ENCODE measurements at places on chromosomes 6 and 20.
A peak's percentile ranks its signal among the peaks of the same experiment; 100 is the strongest.

GRCh38 chr20:5451643-5452210 is 135.0 kb upstream of the PROKR2 start:
- no peak for DNase-seq

DNA sequence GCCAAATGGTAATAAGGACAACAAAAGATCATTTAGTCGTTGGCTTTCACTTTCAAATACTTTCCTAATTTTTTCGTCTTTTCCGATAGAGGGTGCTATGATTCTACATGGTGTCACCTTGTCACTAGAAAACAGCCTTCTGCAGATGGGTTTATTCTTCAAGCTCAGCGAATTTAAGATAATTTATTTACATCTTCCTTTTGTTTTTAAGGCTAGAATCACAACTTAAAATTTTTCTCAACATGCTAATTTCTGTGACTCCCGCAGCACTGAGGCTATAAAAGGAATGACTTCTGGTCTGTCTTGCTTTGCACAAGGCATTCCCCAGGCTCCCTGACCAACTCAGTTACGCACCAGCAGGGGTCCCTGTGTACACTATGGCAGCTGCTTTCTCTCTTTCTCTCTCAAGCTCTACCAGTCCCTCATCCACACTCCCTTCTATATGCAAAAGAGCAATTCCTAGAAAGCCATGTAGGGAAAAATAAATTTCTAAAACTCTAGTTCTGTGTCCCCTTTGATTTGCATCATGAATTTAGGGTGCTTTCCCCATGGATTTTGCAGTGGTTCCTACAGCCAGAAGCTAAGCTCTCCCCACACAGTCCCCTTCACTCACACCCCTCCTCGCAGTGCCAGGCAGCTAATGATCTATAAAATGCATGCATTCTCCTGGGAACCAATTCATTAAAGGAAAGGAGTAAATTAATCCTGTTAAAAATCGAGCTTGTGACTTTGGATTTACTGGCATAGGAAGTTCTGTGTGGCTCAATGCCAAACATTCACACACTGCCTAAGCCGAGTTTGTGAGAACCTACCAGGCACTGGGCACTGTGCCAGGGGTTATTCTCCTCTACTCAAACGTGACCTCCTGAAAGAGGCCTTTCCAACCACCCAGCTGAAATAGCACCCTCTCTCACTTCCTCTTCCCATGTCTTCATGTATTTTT is 74.5 kb downstream of the DCDC2 start:
- DNase-seq = peak; percentile 26

DNA sequence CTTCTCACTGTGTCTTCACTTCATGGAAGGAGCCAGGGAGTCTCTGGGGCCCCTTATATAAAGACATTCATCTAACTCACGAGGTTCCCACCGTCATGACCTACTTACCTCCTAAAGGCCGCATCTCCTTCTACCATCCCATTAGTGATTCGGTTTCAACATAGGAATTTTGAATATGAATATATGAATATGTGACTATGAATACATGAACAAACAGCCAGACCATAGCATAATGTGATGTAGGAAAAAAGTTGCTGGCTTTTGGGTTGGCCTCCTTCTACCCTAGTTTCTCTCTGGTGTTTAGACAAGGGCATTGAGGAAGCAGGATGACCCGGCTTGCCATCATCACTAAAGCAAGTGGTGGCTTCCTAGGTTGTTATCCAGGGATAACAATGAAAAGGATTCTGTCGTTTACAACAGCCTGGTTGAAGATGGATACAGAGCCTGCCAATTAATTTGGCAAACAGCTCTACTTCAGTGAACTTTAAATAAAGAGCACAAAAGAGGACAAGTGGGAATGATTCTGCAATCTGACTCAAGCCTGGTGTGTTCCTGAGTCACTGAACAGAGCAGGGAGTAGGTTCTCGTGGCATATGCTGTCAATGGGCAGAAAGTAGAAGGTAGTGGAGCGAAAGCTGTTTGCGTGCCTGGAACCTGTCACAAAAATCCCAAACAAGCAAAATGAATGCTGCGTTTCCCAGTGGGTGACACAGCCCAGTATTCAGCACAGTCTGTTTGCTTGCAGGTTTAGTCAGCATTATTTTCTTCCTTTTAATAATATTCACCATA is 44.0 kb upstream of the DOK5 start:
- DNase-seq = no peak

DNA sequence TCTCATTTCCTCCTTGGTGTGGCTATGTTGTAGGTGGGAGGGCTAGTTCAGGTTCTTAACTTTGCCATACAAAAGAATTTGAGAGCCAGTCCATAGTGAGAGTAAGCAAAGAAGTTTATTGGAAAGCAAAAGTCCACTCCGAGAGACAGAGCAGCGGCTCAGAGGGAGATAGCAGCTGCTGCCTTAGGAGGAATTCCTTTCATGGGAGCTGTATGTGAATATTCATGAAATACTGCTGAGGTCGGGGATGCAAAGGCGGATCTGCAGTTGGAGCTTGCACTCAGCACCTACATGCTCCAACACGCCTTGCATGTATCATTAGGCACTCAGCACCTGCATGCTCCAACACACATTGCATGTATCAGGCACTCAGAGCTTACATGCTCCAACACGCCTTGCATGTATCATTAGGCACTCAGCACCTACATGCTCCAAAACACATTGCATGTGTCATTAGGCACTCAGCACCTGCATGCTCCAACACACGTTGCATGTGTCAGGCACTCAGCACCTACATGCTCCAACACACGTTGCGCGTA is 54.9 kb downstream of the CDH4 start:
- DNase-seq = no peak

- no peak for DNase-seq
Observed at GRCh38 chr20:16069389-16070010, 503.7 kb downstream of the KIF16B start.

DNA sequence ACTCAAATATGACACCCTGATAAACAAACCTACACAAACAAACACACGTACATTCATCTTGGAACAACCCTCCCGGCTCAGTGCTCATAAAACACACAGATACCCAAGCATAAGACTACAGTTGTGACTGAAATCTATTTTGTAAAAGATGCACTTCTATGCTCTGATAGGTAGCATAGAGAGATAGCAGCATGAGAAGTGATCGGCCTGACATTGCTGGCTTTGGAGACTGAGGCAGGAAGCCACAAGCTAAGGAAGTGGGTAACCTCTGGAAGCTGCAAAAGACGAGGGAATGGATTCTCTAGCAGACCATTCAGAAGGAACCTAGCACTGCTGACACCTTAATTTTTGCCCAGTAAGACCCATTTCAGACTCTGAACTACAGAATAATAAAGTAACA is 1.6 kb upstream of the RNF39 start:
- peak; percentile 38 for DNase-seq

DNA sequence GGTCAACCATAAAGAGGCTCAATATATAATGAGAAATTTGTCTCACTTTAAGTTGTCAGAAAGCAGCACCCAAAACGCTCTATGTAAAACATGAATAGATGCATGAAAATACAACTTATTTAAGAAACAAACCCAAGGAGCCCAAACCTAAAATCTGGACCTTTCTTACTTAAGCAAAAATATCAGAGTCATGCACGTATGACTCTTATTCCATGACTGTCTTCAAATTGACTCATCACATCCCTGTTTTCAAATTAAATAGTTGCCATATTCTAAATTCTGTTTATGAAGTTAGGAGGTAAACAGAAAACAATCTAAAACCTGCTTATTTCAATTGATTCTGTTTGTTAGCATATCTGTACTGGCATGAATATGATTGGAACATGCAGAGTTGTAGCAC is 42.1 kb downstream of the ANKRD6 start:
- no peak for DNase-seq

- DNase-seq = peak; percentile 49
Observed at GRCh38 chr6:138590796-138591709, 91.8 kb upstream of the NHSL1 start.

DNA sequence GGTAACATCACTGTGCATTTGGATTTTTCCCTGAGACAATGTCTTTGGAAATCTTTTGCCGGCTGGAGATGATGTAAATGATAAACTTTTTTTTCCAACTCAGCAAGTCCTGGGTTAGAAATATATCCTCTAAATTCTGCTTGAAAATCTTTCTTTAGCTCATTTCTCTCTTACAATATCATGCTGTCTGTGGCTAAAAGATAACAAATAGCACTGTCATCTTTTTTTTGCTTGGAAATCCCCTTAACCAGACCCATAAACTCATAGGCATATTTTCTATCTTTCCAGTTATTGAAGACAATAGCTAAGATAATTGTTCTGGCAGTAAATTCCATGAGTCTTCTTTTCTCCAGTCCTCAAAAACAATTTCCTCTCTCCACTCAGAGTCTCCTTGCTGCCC is 481.5 kb downstream of the NKAIN2 start:
- no peak for DNase-seq

GRCh38 chr20:63093966-63094766 is 87.4 kb upstream of the BHLHE23 start:
- no peak for DNase-seq

GRCh38 chr20:46261456-46262253 is 46.6 kb downstream of the CDH22 start:
- no peak for DNase-seq

DNA sequence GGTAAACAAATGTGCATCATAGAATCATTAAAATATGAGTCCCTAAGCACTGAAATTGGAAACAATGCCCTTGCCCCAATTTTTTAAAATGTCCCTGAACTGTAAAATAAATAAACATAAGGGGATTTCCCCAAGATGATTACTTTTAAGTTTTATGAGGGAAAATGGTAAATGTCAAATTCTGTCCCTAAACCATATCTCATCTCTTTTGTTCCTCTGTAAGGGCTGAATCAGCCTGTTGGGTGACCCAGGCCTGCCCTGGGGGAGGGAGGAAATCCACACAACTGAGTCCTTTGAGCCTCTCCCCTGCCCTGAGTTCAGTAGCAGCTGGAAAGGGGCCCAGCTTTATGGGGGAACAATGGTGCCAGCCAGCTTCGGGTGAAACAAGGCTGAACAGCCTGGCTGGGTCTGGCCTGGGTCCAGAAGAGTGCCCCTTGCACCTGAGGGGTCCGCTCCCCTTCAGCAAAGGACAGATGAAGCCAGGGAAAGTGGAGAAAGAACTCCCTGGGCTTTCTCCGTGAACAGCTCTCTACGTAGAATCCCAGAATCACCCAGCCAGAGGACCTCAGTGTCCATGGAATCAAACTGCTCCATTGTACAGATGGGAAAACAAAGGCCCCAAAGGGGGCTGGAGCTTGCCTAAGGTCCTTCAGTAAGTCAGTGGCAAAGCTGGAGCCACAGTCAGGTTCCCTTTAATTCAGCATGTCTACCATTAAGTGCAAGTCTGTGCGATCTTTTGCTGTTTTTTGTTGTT is 28.2 kb upstream of the ITCH start:
- no peak for DNase-seq

DNA sequence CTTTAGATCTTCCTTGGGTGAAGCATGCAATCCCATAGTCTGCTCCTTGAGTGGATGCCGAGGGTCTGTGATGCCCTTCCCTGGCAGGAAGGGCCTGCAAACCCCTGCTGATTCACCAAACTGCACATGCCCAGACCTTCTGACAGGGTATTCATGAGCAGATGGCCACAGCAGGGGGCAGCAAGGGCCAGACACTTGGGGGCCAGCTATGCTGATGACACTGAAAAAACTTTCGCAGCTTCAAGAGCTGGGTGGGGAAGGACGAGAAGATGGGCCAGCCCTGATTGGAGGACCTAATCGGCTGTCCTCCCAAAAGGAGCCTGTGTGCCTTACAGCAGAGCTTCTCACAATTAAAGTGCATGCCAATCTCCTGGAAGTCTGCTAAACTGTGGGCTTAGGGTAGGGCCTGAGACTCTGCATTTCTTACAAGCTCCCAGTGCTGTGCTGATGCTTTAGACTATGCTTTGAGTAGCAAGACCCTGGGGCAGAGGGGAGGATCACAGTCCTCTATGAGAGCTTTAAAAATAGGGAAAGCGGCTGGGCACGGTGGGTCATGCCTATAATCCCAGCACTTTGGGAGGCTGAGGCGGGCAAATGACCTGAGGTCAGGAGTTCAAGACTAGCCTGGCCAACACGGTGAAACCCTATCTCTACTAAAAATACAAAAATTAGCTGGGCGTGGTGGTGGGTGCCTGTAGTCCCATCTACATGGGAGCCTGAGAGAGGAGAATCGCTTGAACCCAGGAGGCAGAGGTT is 15.2 kb upstream of the GDAP1L1 start:
- no peak for DNase-seq

DNA sequence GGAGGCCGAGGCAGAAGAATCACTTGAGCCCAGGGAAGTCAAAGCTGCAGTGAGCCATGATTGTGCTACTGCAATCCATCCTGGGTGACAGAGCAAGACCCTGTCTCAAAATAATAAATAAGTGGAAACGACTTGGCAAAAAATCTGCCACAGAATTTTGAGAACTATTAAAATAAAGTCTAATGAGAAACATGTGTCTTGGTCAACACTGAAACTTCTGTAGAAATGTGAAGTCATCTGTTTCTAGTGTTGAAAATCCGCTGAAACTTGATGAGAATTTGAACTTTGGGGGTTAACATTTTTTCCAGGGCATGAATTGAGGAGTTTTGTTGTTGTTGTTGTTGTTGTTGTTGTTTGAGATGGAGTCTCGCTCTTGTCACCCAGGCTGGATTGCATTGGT is 29.0 kb upstream of the BCLAF1 start:
- no peak for DNase-seq

DNA sequence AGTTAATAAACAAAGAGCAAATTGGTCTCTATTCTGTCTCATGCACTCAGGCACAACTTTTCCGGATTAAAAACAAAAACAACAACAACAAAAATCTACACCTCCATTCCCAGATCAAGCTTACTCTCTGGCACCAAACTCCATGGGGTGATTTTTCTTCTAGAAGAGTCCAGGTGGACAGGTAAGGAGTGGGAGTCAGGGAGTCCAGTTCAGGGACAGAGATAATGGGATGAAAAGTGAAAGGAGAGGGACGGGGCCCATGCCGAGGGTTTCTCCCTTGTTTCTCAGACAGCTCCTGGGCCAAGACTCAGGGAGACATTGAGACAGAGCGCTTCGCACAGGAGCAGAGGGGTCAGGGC is 437 bp upstream of the HLA-A start:
- no peak for DNase-seq

Data from activated CD4-positive, alpha-beta memory T cell treated with anti-CD3 and anti-CD28 coated beads, Interleukin-2, amount 10 ng/mL, durations not matched to agents 7 days and 5 days (primary cell).